ENCODE measurements at places on chromosomes 5 and 9.

DNA sequence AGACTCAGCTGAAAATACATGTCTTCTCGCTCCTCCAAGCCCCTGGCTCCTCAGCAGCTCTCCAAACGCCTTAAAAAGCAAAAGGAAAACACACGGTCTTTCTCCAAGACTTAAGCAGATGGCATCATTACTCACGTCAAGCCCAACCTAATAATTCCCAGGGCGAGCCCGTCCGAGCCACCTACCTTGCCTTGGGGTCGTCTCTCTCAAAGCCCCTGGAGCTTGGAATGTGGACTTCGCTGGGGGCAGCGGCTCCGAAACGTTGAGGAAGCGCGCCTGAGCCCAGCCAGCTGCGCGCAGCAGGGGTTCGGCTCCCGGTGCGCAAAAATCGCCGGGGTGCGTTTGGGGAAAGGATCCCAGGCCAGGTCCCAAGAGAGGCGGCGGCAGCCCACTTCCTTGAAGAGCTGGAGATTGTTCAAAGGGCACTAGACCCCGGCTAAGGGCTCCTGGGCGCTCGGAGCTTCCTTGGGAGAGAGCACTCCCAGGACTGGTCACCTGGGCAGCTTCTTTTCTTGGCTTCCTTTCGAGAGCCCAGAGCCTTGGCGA is 395 bp downstream of the DRD1 start:
- no peak for DNase-seq

DNA sequence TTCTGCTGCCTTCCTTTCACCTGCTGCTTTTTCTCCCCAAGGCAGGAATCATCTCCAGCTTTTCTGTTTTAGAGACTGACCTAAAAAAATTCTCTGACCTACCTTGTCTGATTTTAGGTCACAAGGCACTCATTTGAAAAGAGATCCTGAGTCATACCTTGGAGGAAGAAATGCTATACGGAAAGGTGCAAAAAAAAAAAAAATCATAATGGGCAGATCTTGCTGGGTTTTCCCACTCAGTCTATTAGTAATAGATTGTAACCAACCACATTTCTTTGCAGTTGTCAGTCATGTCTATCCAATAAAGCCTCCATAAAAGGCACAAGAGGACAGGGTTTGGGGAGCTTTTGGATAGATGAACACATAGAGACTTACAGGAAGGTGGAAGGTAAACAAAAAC is 70.0 kb downstream of the MTREX start:
- no peak for DNase-seq

DNA sequence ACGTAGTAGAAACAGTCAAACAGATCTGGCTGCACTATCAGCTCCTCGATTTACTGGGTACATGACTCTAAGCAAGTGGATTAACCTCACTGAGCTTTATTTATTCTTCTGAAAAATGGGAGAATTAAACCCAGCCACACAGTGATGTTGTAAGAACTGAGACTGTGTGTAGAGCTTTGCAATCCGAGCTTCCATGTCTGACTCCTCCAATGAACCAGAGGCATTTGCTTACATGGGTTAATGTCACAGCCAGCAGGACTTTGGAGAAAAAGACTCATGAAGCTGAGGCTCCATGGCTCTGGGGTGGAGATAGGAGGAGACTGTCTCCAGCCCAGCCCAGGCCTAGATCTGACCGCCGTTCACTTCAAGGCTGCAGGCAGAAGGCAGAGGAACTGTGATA is 201.3 kb downstream of the CDK5RAP2 start:
- DNase-seq = no peak

- no peak for DNase-seq
Measured at GRCh38 chr5:75890546-75890945, 173.3 kb upstream of the POC5 start.

GRCh38 chr9:99808454-99808853 is 13.2 kb upstream of the NR4A3 start:
- DNase-seq = no peak

GRCh38 chr5:140018517-140018916 is 24.6 kb downstream of the NRG2 start:
- DNase-seq = no peak

DNA sequence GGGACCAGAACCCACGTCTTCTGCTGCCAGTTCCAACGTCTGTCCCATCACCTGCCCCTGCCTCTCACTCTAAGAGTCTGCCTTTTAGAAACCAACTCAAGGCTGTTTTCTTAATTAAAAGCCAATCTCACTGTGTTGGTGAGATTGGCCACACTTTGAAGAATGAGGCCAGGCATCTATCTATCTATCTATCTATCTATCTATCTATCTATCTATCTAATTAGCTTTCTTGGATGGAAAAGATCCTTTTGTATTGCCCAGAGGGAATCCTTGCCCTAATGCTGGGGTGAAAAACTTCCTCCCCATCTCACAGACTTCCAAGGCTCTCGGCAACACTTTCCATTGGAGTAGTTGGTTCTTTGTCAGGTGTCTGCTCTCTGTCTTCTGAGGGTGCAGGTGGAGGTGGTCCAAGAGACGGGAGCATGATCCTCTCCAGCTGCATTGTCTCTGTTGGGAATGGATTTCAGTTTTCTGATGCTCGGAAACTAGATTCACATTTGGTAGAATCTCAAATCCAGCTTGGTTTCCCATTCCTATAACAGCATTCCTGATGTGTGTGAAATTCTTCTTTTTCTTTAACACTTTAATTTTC is 57.9 kb downstream of the GALNT12 start:
- DNase-seq = no peak

GRCh38 chr5:59000211-59000610 is 417.3 kb downstream of the RAB3C start:
- DNase-seq = no peak

GRCh38 chr5:114727358-114727757 is 365.5 kb downstream of the KCNN2 start:
- no peak for DNase-seq

- no peak for DNase-seq
Measured at GRCh38 chr5:86403190-86403589, 214.6 kb upstream of the COX7C start.

DNA sequence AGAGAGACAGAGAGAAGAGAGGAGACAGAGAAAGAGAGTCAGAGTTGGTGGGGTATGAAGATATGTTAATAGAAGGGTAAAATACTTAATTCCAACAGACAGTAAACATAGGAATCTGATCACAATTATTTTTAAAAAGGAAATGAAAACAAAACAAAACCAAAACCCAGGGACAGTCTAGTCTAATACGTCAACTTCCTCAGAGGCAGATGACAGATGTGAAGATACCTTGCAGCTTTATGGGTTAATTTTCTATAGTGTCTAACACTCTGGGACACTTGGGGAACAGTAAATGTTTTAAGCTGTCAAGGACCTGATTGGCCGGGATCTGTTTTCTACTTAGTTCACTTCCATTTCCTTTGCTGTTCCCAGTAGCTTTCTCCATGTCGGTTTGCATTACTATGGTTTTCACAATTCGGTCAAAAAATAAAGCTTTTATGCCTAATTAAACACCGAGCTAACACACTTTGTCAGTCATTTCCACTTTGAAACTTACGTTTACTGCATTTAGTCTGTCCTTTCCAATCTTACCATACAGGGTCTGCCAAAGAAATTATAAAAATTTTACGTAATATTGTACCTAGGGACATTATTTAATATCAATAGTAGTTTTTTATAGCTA is 216.5 kb downstream of the MCTP1 start:
- DNase-seq = no peak

GRCh38 chr9:86633945-86634344 is 279.7 kb upstream of the TUT7 start:
- DNase-seq = no peak

DNA sequence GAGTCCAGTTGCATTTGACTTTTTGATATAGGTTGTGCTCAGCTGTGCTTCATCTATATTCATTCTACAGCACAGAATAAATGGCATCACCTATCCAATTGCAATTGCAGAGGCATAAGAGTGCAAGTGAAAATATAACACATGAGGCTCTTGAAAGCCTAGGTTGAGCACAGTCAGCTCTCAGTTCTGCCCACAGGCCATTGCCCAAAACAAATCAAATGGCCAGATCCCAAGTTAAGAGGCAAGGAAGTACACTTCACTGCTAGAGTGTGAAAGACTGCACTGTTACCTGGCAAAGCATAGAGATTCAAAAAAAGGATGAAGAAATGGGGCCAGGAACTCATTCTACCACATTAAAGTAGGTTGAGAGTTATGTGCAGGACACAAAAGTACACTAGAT is 305.5 kb upstream of the SEMA6A start:
- no peak for DNase-seq

- no peak for DNase-seq
Measured at GRCh38 chr5:78604689-78605285, 43.8 kb downstream of the LHFPL2 start.
